Upper lobe of left lung (tissue), 6 donors: ENCODE measurements at places on chromosomes 2 and 18.

DNA sequence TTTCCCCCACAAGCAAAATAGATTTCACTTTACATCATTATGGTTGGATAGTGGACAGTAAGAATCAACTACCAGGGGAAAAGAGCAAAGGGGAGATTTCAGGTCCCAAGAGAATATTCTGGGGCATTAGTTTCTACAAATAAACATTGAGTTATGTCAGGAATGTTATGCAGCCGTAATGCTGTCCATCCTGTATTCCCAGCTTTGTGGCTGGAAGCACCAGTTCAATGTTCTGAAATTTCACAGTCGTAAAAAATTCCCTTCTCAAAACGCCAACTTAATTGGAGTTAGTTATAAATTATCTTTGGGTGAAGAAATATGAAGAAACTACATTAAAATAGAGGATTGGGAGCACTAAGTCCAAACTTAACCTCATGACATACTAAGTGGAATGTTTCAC is 141.5 kb upstream of the FIGN start:
- DNase-seq = no peak

DNA sequence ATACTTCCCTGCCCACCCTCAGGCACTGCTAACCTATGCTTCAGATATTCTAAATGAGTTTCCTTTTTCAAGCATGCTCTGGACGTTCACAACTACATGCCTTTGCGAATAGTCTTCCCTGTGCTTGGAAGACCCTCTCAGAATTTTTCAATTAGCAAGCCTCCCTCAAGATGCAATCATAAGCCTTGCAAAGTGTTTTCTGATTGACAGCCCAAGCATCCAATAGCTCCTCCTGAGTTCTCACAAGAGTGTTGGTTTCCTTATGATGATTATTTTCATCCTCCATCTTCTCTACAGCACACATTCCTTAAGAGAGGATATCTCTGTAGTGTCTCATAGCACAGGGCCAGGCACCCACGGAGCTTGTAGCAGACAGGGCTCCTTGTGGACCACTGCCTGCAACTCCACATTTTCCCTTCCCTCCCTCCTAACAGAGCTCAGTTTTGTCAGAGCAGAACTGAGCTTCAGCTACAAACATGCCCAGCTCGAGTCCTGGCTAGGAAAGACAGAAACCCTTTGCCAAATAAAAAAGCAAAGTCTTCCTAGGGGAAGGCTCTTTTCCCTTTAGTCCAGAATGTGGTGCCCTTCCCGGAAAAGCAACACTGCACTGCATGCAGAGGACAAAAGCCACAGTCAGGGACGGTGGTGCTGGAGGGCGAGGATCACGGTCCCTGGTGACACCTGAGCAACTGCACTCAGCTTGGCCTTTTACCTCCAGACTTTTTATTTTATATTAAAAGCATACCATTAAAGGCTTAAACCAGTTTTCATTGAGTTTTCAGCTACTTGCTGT is 819.8 kb upstream of the ID2 start:
- no peak for DNase-seq

- DNase-seq = no peak
Measured at GRCh38 chr18:63844254-63844653, 43.3 kb upstream of the SERPINB2 start.

- DNase-seq = no peak
Measured at GRCh38 chr2:12504443-12504842, 212.3 kb upstream of the TRIB2 start.

DNA sequence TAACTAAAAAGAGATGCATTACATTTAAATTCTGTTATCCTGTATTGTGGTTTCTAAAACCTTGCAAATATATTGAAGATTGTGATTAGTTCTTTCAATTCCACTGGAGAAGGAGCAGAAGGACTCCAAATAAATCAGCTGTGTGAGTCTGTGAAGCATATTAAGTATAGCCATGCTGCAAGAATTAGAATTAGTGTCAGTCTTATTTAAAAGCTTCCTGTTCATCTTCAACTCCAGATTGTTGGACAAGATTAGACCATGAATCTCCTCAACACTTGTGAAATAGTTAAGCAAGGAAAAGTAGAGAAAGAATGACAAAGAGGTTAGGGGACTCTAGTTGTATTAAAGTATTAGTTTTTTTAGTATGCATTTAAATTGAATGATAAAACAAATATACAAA is 92.5 kb upstream of the LRP1B start:
- DNase-seq = no peak
